ENCODE measurements at places on chromosomes 3 and 15. TPM values are rescaled to one million over a fixed set of nuclear protein-coding genes. Genes with fewer than 3 reads are reported as not detected.

- H3K36me3 ChIP-seq: no peaks in the 10 kb centered on the region
- no peaks in the 10 kb centered on the region for H3K27me3 ChIP-seq
- DNase-seq: no peak
- no peaks in the 10 kb centered on the region for H3K4me1 ChIP-seq
- no peak overlapping the region for H3K27ac ChIP-seq
Measured at GRCh38 chr3:157375342-157375986, 61.2 kb upstream of the PTX3 start.

Gene CPLX3
- total RNA-seq: 0.20 TPM

Gene SRGAP3
- total RNA-seq: 46.1 TPM

Gene IL17RB
- 12.1 TPM for total RNA-seq

- no peak overlapping the region for H3K4me3 ChIP-seq
- peaks cover 18% of the 10 kb centered on the region for H3K4me1 ChIP-seq
- DNase-seq: no peak
- H3K36me3 ChIP-seq: no peaks in the 10 kb centered on the region
- no peak overlapping the region for H3K27ac ChIP-seq
Measured at GRCh38 chr3:14346642-14347041, 55.8 kb upstream of the SLC6A6 start.

All from spinal cord (tissue), 10 donors.